Mesenteric fat pad (tissue), 1 donor: ENCODE measurements at places on chromosomes 3 and 15. TPM values are rescaled to one million over a fixed set of nuclear protein-coding genes. Genes with fewer than 3 reads are reported as not detected.

DNA sequence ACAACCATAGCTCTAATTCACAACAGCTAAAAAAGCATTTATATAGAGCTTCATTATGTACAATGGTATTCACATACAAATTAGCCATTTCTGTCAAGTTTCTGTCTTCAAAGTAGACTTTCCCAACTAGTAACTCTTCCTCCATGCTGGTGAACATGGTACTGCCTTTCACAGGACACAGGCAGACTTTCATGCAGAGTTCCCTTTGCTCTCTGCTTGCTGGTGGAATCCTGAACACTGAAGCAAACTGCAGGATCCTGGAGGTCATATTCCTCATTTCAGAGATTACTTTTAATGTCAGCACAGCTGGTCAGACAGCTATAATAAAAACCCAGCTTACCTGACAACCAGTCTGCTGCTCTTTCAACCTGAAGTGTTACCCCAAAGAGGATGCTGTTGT lies 53.6 kb downstream of the TASOR start:
- DNase-seq = no peak

DNA sequence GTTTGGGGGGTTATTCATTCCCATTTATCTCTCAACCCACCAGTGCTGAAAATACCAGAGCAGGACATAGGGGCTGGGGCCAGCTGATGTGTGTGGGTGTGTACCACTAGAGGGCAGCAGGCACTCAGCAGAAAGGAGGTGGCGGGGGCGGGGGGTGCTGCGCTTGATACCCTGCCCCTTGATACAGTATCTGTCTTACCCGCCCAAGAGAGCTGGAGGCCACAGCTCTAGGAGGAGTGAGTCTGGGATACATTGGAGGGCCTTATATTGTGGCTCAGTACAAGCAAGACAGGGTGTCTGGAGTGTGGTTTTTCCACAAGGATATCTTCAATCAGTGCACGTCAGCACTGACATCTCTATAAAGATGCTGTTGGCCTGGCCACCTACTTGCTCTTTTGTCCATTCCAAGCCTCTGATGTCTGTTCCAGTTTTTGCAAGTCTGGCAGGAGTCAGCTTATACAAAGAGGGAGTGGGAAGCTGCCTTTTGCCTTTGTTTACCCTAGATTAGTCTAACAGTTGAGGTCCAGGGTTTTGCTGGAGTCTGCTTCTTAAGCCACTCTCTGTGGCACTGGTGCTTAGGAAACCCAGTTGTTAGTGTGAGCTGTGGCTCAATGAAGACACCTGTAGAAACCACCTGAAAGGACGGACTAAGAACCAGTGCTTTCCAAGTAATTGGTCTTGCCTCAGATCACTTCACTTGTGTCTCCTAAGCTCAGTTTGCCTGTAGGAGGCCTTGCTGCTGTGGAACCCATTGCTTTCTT lies 1.5 kb upstream of the RBM15B start:
- DNase-seq = peak; percentile 53

- peak; percentile 72 for DNase-seq
Measured at GRCh38 chr15:101004986-101005747, 86.0 kb downstream of the LRRK1 start.

- DNase-seq = no peak
Measured at GRCh38 chr3:29140666-29141065, 140.2 kb upstream of the RBMS3 start.

- no peak for DNase-seq
Measured at GRCh38 chr3:75176937-75177336, 487.2 kb upstream of the FRG2C start.

DNA sequence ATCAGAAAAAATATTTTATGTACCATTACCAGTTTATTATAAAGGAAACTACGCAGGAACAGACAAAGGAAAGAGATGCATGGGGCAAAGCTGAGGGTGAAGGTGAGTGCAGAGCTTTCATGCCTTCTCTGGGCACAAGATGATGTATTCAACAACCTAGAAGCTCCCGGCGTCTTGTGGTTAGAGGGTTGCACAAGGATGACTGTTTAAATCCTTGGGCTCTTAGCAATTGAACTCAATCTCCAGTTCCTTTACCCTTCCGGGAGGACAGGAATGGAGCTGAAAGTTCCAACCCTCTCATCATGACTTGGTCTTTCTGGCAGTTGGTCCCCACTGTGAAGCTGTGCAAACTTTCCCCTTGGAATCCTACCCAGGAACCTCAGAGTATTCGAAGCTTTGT lies 542.0 kb downstream of the EPHA3 start:
- DNase-seq = no peak

DNA sequence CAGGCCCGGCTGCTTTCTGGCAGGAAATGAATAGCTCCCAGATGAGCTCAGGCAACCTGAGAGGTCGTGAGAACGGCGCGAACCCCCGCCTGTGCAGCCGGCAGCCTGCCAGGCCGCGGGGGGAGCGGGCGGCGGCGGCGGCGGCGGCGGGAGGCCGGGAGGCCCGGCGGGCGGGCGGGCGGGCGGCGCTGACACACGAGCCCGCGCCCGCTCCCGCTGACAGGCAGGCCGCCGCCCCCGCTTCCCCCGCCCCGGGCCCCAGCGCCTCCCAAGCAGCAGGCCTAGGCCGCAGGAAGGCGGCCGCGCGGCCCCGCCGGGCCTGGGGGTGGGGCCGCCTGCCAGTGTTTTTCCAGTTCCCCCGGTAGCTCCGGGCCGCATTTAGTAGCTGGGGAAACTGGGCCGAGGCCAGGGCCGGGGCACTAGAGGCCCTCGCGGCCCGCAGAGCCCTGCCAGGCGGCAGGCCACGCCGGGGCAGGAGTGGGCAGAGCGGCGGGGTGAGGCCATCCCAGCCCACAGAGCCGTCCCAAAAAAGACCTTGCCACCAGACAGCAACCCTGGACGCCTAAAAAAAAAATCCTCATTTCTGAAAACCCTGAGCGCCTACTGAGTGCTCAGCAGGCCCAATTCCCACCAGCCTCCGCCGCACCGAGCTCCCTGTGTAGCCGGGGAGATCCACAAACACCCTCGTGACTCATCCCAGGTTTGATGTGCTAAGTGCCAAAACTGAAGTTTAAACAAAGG lies 5.6 kb downstream of the HES1 start:
- peak; percentile 96 for DNase-seq

- DNase-seq = no peak
Measured at GRCh38 chr3:44923632-44924456, 49.4 kb downstream of the TGM4 start.

DNA sequence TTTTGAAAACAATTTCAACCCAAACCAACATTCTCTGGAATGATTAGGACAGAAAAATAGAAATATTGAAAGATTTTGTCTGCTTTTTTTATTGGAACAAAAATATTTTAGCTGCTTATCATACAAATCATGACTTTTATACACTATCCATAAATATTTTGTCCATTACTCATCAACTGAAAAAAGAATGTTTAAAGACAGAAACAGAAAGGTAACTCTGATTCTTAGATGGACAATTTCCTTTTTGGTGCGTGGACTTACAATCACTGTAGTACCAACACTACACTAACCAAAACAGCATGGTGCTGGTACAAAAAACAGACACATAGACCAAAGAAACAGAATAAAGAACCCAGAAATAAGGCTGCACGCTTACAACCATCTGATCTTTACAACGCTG lies 582.8 kb upstream of the CCDC54 start:
- DNase-seq = no peak

- DNase-seq = no peak
Measured at GRCh38 chr3:126577261-126577660, 18.5 kb upstream of the C3orf22 start.

DNA sequence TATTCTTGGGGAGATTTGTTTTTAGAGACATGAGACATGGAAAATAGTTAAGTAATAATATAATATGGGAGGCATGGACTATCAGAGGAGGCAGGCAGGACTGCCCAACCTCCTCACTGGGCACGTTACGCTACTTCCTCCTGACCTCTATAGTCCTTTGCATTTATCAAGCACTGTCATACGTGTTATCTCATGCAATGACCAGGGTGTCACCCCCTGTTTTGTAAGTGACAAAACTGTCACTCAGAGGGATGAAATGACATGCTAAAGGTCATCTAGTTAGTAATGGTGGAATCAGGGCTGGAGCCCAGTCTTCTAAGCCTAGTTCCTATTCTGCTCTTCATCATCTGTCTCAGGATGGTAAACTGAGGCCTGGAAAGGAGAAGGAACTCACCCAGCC lies 66.7 kb downstream of the ST6GAL1 start:
- no peak for DNase-seq

SAMD7 gene
- not detected for total RNA-seq

PLAAT1 gene
- total RNA-seq = 1.2 TPM

- no peak for DNase-seq
Measured at GRCh38 chr3:36418296-36418695, 38.0 kb downstream of the STAC start.

ISL2 gene
- 0.67 TPM for total RNA-seq

DNA sequence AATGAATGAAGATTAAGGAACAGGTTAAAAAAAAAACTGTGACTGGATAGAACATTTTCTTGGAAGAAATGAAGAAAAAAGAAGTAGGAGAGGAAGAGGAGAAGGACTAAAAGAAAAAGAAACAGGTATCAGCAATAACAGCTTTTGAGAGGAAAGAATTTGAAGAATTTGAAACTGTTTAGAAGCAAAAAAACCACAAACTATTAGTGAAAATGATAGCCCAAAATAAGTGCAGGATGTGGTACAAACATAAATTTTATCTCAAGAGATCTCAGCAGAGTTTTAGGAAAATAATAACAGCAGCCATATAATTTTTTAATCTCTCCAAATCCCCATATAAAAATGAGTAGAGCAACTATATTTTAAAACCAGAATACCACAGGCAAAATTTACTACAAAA lies 8.8 kb upstream of the A4GNT start:
- DNase-seq = no peak

DNA sequence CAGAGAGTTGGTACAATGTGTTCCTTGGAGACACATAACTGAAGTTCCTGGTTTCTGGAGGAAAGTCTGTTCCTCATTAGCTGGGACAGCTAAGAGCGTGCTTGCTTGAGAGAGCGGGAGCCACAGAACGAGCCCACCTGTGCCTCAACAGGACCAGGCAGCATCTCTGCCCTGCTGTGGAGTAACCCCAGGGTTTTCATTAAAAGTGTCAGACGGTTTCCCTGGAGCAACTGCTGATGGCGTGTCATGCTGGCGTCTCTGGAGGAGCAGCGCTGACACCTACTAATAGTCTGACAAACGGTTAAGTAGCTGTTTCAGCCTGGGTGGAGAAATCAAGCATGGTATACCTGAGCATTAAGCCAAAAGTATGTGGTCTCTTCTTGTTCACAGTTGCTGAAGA lies 150.0 kb downstream of the MCTP2 start:
- no peak for DNase-seq

DNA sequence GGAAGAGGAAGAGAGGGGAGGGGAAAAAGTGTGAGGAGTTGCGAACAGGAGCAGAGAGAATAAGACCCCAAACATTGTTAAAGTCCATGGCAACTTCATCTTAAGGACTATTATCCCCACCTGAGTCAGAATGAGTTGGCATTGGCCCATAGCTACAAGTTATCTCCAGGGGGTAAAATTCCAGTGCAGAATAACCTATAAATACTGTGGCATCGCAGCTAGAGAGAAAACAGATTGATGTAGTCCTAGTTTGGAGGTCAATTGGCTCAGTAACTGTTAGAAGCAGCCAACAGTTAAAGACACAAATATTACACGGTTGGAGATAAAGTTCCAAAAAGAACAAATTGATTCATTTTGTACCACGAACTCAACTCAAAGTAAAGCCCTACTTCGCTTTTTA lies 313.9 kb upstream of the CCDC54 start:
- no peak for DNase-seq

ADPRH gene
- 16.1 TPM for total RNA-seq

- no peak for DNase-seq
Measured at GRCh38 chr3:151900884-151901643, 27.6 kb downstream of the SUCNR1 start.

DNA sequence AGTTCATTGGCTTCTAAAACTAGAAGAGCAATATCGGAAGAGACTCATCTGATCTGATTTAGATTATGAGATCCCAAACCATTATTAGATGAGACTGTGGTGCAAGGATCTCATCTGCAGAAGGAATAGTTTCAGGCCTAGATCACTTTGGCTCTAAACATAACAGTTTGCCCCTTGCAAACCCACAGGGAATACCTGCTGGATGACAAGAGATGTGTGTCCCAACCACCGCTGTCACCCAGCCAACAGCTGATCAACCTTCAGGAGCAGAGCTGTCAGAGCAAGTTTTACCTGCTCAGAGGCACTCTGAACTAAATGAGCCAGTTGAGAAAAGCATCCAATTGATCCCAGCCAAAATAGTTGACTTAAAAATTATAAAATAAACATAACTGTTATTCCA lies 64.0 kb upstream of the ST3GAL6 start:
- no peak for DNase-seq

- no peak for DNase-seq
Measured at GRCh38 chr3:184756151-184757021, 44.5 kb upstream of the MAGEF1 start.

SPATA12 gene
- total RNA-seq = not detected

- DNase-seq = no peak
Measured at GRCh38 chr3:25427155-25427554, 908 bp upstream of the RARB start.

DNA sequence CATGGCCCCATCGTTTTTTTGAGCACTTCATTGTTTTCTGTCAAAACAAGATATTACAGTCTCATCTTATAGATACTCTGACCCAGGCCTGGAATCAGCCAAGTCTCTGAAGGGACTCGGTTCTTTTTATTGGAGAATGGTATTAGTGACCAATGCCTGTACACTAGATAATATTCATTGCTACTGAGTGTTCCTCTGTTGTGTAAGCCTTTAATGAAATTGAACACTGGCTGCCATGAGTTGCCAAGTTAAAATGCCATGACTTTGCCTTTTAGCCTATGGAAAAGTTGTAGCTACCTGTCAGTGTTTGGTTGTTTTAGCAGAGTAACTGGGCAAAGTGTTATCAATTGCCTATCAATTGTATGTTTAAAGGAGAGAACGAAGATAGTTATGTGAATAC lies 134.0 kb downstream of the AKAP13 start:
- no peak for DNase-seq

GRCh38 chr3:14725564-14726440 lies 50.9 kb downstream of the C3orf20 start:
- DNase-seq = no peak

DNA sequence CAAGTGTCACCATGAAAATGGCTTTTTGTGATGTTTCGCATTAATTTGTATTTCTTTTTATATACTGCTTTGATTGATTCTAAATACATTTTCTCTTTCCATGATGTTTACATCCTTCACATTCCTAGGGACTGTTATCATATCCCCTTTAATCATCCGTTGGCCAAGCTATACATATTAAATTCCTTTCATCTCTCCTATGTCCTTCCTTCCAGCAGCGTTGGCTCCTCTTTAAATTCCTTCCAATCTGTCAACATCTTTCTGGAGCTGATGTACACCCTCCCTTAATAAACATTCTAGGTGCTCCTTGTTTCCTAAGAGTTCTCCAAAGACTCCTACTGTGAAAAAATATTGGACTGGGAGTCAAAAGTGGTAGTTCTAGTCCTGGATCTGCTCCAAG lies 87.8 kb downstream of the IGF2BP2 start:
- DNase-seq = no peak

GRCh38 chr15:100141311-100142001 lies 200.3 kb downstream of the ADAMTS17 start:
- no peak for DNase-seq

- no peak for DNase-seq
Measured at GRCh38 chr15:25508369-25509002, 69.7 kb upstream of the UBE3A start.
